ENCODE measurements at places on chromosomes 1 and 21.

DNA sequence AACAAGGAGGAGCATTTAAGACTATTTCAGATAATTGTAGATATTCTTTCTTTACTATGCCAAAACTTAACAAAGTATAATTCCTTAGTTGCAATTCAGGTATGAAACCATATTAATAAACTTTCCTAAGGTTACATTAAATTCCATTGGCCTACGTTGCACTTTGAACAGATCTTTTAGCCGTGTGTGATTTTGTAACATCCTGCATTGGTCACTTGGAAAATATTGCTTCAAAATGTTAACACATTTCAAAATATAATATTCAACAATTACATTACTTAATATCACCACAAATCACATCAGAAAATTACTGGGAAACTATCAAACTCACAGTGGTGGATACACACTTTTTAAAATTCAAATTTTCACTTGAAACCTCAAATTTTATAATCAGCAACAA, 20.2 kb downstream of the ETS2 start:
- DNase-seq, result no peak

GRCh38 chr1:12148958-12149790, 17.6 kb upstream of the TNFRSF1B start:
- no peak for DNase-seq

DNA sequence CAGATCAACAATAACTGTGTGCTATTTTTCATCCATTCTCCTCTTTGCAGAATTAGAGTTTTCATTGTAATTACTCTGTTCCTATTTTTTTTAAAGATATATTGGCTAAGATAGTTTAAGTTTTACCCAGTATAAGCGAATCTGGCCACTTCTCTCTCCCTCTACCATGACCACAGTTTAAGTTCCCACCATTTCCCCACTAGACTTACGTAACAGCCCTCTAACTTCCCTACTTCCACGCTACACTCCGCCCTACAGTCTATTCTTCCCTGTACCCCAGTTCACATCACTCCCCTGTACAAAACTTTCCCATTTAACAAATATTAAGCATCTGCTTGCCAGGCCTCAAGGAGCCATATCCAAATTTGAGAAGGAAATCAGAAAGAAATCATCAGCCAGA, 16.5 kb downstream of the CTSK start:
- no peak for DNase-seq

DNA sequence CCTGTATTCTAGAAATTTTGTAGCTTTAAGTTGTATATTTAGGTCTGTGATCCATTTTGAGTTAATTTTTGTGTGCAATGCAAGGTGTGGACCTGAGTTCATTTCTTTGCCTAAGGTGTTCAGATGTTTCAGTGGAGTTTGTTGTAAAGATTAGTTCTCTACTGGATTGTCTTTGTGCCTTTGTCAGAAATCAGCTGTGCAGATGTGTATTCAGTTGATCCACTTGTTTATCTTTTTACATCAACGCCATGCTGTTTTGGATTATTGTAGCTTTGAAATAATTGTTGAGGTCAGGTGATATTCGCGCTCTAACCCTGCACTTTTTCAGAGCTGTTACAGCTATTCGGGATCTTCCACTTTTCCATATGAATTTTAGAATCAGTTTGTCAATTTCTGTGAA, 32.8 kb downstream of the SKI start:
- DNase-seq, result no peak

GRCh38 chr1:191869790-191870312, 288.4 kb upstream of the RGS18 start:
- DNase-seq, result no peak

GRCh38 chr1:37471345-37472231, 2.8 kb upstream of the ZC3H12A start:
- no peak for DNase-seq

- DNase-seq, result no peak
These were observed 30.9 kb upstream of the TAL1 start for GRCh38 chr1:47262787-47263413.

DNA sequence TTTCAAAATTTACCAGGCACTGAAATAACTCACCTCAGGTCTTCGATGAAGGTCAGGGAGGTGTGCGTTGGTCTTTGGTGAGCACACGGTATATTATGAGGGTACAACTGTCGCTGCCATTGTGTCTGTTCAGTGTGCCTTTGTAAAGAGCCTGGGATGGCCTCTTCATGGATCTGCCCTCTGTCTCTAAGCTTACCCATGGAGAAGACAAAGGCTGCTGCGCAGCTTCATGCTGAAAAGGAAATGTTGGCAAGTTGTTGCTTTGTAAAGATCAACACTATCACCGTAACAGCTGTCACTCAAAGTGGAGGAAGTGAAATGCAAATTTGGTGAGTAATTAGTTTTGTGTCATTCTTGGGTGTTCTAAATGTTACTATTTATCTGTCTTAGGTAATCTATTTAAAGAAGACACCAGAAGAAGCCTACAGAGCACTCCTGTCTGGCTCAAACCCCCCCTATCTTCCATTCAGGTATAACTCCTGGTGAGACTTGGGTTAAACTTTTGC, 71.6 kb downstream of the CDC14A start:
- no peak for DNase-seq

DNA sequence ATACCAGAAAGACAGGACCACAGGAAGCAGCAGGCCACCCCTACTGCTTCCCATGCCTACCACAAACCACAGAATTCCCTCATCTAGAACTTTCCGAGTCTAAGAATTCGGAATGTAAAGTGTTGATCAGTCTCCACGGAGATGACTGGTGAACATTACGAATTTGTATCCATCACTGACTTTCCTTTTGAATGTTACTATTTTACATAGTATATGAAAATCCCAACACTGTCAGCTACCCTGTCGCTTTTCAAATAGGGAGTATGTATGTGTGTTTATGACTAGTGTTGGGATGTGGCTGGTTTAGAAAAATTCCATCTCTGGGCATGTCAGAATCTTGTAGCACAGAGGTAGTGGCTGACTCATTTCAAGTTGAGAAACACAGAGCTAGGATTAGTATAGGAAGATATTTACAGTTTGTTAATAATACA, 118.2 kb downstream of the COQ8A start:
- DNase-seq, result no peak

DNA sequence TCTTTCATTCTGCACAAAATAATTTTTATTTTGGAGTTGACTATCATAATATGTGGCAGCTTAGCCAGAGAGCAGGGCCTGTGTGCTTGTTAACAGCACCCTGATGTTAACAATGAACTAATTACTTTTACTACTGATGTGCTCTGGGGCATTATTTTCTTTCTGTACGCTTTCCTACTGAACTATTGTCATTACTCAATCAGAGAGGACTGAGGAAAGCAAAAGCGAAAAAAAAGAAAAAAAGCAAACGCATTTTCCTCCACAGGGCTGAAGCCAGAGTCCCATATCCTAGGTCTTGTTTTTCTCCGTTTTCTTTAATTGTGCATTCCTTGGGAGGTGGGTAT, 221.2 kb downstream of the TTLL7 start:
- DNase-seq, result no peak

GRCh38 chr1:222912730-222913129, 97.9 kb downstream of the DISP1 start:
- no peak for DNase-seq

- no peak for DNase-seq
These were observed 5.4 kb upstream of the SUMO3 start for GRCh38 chr21:44823179-44823660.

GRCh38 chr1:41618066-41618825, 133.8 kb upstream of the EDN2 start:
- DNase-seq, result no peak

DNA sequence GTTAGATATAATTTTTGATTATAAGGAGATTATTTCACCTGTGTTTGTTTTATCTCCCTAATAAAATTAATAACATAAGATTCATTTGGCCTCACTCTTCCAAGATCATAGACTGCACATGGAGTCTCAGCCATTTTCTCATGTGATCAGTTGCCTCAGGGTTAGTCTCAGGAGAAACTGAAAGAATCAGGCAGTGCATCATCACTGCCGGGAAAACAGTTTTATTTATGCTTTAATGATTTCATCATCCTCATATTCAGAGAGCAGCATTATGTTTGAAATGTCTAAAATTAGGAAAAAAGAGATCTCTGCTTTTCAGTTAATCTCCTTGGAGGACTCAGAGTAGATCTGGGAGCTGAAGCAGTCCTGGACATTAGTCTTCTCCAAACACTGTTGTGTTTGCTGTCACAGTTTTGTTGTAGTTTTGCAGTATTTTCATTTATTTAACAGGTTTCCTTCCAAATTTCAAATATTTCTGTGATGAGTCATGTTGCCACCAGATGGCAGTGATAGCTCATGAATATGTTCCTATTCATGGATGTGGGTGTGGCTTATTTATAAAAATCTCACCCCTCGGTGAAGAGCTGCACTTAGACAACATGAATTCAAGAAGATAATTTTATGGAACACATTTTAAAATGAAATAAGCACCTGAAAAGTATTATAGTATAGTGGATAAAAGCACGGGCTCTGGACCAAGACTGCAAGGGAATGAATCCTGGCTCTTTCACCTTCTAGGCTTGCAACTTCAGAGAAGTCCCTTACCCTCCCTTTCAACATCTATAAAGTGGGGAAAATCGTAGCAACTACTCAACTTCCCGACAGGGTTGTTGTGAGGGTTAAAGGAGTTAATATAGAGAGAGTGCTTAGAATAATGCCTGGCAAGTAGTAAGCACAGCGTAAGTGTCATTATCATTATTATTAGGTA, 31.2 kb downstream of the CHD1L start:
- no peak for DNase-seq

- no peak for DNase-seq
These were observed 771 bp downstream of the RABGAP1L start for GRCh38 chr1:174160109-174160473.

GRCh38 chr21:36602735-36603134, 96.2 kb upstream of the SIM2 start:
- no peak for DNase-seq

DNA sequence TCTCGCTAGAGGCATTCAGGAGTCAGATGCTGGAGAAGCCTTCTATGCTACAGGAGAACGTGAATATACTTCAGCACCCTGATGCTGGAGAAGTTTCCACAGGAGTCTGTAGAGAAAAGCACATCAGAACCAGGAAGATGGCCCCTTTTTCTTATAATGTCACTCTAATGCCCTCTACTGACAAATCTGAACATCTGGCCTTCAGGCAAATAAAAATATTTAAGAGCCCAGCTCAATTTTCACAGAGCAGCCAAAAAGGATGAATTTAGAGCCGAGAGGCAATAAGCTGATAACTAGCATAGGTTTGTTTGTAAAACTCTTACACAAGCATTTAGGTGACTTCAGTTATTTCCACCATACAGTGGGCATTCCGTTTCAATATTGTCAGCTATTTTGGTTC, 3.8 kb upstream of the RRP15 start:
- DNase-seq, result no peak

DNA sequence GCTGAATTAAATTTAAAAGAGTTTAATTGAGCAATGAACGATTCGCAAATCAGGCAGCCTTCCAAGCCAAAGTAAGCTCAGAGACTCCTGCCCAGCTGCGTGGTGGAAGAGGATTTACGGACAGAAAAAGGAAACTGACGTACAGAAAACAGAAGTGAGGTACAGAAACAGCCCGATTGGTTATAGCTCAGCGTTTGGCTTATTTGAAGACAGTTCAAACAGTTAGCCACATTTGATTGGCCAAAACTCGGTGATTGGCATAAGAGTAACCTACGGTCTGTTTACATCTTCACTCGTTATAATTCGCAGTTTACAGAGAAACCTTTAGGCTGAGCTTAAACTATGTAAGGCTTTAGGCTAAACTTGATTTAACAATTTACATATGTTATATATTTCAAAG, 46.9 kb downstream of the CR1L start:
- DNase-seq, result no peak

GRCh38 chr1:73674945-73675561, 522.9 kb downstream of the LRRIQ3 start:
- DNase-seq, result no peak

GRCh38 chr1:184368354-184368753, 18.5 kb upstream of the C1orf21 start:
- no peak for DNase-seq

DNA sequence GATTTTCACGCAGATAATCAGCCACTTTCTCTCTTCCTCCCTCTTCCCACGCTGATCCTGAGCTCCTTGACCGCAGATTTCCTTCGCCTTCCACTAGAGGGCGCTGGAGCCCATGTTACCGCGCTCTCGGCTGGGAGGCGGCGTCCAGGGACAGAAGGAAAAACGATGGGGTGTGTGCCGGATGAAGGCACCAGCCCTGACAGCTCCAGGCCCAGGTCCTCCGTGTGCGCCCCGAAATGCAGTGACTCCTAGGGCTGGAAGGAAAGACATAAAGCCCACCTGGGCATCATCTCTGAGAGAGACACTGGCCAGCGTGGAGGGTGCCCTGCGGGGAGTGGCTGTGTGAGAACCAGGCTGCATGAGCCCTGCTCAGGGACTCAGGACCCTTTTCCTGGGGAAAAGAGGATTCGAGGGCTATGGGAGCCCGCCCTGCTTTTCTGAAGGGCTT, 44.9 kb upstream of the CYP2J2 start:
- no peak for DNase-seq

DNA sequence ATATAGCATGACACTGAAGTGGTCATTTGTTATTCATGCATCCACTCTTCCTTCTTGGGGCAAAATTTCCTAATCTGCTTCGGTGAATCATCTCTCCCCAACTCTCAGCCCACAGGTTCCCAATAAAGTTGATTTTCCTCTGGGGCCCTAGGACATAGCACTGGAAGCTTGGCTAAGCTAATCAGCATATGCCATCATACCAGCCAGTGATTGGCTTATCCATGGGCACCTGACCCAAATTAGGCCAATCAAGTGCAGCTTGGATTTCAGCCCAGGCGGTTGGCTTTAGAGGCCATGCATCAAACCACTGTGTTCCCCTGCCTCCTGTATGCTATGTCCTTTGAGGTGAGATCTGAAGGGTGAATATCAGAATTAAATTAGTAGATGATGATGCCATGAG, 58.9 kb downstream of the C1orf94 start:
- no peak for DNase-seq

DNA sequence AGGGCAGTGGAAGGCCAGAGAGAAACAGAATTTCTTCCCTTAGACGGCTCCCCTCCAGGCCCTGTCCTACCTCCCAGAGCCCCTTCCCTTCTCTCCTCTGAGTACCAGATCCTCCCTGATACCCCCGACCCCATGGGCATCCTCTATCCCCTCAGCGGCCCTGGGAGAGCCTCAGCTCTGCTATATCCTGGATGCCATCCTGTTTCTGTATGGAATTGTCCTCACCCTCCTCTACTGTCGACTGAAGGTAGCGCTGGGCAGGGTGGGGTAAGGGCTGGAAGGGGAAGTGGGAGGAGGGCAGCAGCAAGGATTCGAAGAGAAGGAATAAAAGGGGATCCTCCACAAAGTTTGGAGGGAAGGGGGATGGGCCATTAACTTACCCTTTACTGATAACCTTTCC, 2.7 kb downstream of the FCER1G start:
- no peak for DNase-seq

DNA sequence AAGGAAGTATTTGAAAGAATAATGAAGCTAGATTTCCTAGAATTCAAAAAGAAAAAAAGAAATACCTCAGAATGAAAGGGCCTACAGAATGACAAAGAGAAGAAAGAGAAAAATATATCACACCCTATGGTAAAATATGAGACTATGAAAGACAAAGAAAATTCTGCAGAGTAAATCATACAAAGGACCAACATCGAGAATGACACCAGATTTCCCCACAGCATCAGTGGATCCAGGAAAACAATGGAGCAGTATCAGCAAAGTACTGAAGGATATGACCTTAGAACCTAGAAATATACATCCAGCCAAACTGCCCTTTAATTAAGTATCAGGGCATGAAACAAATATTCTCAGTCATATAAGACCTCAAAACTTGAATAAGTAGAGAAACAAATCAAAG, 21.2 kb upstream of the IFNAR2 start:
- DNase-seq, result no peak
